ENCODE measurements at places on chromosomes 3 and 15.

DNA sequence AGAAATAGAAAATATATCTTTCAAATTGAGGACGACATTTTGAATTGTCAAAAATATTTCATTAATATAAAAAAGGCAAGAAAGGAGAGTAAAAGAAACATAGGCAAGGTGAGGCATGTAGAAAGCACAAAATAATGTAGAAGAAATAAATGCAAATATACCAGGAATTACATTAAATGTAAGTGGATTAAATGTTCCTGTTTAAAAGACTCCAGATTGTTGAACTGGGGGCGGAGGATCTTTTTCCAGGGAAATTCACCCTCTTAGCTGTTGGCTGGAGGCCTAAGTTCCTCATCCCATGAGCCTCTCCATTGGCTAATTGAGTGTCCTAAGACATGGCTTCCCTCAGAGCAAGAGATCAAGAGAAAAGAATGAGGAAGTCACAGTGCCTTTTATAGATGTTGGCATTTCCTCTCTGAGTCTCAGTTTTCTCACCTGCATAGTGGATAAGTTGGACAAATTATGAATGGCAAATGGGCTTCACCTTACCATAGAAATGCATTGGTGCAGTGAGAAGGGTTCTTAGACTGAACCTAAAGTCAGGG lies 147.4 kb upstream of the SMAD3 start:
- no peak for DNase-seq

GRCh38 chr3:69764861-69765260 lies 25.6 kb downstream of the MITF start:
- no peak for DNase-seq

GRCh38 chr3:27607370-27607769 lies 114.8 kb downstream of the EOMES start:
- DNase-seq = no peak

- no peak for DNase-seq
Measured at GRCh38 chr3:66492071-66492470, 8.8 kb downstream of the LRIG1 start.

GRCh38 chr15:63792584-63792983 lies 41.2 kb downstream of the HERC1 start:
- DNase-seq = no peak

GRCh38 chr15:48996276-48996675 lies 32.6 kb upstream of the SHC4 start:
- DNase-seq = no peak

Measured in ascending aorta (tissue), 2 donors.